Neural crest cell (in vitro differentiated cells): ENCODE measurements at places on chromosomes 4 and X. TPM values are rescaled to one million over a fixed set of nuclear protein-coding genes. Genes with fewer than 3 reads are reported as not detected.

- no peaks in the 10 kb centered on the region for H3K36me3 ChIP-seq
- no peak overlapping the region for H3K27ac ChIP-seq
- no peaks in the 10 kb centered on the region for H3K27me3 ChIP-seq
- H3K4me1 ChIP-seq: no peaks in the 10 kb centered on the region
Measured at GRCh38 chr4:85953651-85954018, 406.2 kb downstream of the MAPK10 start.

VEGFD gene
- 0.43 and 1.2 TPM in 2 replicates for total RNA-seq

GRCh38 chr4:137310593-137311490, 221.5 kb downstream of the PCDH18 start:
- H3K27me3 ChIP-seq: no peaks in the 10 kb centered on the region
- no peaks in the 10 kb centered on the region for H3K36me3 ChIP-seq
- no peak overlapping the region for H3K4me3 ChIP-seq
- no peak overlapping the region for H3K27ac ChIP-seq

- no peak overlapping the region for H3K27ac ChIP-seq
- H3K27me3 ChIP-seq: no peaks in the 10 kb centered on the region
- no peaks in the 10 kb centered on the region for H3K4me1 ChIP-seq
Measured at GRCh38 chrX:125132274-125132673, 187.4 kb upstream of the TEX13C start.

TREX2 gene
- 0.77 and 1.6 TPM in 2 replicates for total RNA-seq

GRCh38 chrX:47296766-47297365, 64.1 kb downstream of the USP11 start:
- DNase-seq: no peak
- no peaks in the 10 kb centered on the region for H3K27me3 ChIP-seq
- H3K4me3 ChIP-seq: no peak overlapping the region
- peaks cover 8% of the 10 kb centered on the region for H3K4me1 ChIP-seq
- peaks cover 6% of the 10 kb centered on the region for H3K36me3 ChIP-seq

DNA sequence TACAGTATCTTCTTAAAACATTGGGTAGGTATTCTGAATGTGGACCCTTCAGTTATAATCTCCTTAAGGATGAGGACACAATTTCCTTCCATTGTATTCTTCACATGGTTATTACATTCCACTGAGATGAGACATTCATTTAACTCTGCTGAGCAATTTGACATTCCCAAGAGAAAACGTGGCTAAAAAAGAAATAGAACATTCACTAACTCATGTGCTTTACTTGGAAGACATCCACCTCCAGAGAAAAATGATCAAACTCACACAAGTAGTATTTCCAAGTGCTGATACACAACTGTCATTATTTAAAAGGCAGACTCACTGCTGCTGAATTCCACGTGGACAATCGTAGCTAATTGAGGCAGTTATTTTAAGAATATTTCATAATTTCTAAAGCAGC, 227.9 kb upstream of the ANKRD50 start:
- H3K27ac ChIP-seq: no peak overlapping the region
- no peaks in the 10 kb centered on the region for H3K27me3 ChIP-seq
- peaks cover 8% of the 10 kb centered on the region for H3K4me1 ChIP-seq
- no peaks in the 10 kb centered on the region for H3K36me3 ChIP-seq
- DNase-seq: no peak

- H3K4me3 ChIP-seq: no peak overlapping the region
- H3K27me3 ChIP-seq: no peaks in the 10 kb centered on the region
- H3K4me1 ChIP-seq: no peaks in the 10 kb centered on the region
- no peak overlapping the region for H3K27ac ChIP-seq
- H3K36me3 ChIP-seq: no peaks in the 10 kb centered on the region
Measured at GRCh38 chr4:155972098-155972497, 18.4 kb upstream of the CTSO start.
